ENCODE measurements at places on chromosomes 5 and 9.

GRCh38 chr9:3732077-3733038, 206.6 kb upstream of the RFX3 start:
- no peaks in the 10 kb centered on the region for H3K27me3 ChIP-seq
- no peaks in the 10 kb centered on the region for H3K36me3 ChIP-seq
- no peak overlapping the region for H3K4me3 ChIP-seq
- peaks cover 11% of the 10 kb centered on the region for H3K4me1 ChIP-seq
- H3K27ac ChIP-seq = no peak overlapping the region

GRCh38 chr9:23812673-23813072, 13.4 kb downstream of the ELAVL2 start:
- no peak overlapping the region for H3K4me3 ChIP-seq
- H3K36me3 ChIP-seq = no peaks in the 10 kb centered on the region
- no peak for DNase-seq

- no peak overlapping the region for H3K27ac ChIP-seq
- H3K4me1 ChIP-seq = peaks cover 4% of the 10 kb centered on the region
- H3K36me3 ChIP-seq = no peaks in the 10 kb centered on the region
Measured at GRCh38 chr9:76162086-76162730, 232.0 kb downstream of the RFK start.

DNA sequence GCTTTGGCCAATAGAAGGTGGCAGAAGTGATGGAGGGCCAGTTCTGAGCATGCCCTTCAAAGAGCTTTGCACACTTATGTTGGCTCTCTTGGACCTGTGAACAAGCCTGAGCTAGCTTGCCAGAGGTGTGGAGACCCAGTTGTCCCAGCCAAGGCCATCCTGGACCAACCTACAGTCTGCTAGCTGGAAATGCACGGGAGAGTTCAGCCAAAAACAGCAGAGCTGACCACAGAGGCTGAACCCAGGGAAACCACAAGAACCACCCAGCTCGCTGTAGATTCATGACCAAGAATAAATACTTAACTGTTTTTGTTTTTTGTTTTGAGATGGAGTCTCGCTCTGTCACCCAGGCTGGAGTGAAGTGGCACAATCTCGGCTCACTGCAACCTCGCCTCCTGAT, 65.4 kb upstream of the HAND1 start:
- no peak overlapping the region for H3K4me3 ChIP-seq
- H3K36me3 ChIP-seq = no peaks in the 10 kb centered on the region
- H3K27me3 ChIP-seq = no peaks in the 10 kb centered on the region
- H3K4me1 ChIP-seq = no peaks in the 10 kb centered on the region

- H3K27ac ChIP-seq = no peak overlapping the region
- H3K27me3 ChIP-seq = no peaks in the 10 kb centered on the region
- peaks cover 11% of the 10 kb centered on the region for H3K4me1 ChIP-seq
- H3K4me3 ChIP-seq = no peak overlapping the region
Measured at GRCh38 chr9:135070964-135071735, 16.3 kb upstream of the OLFM1 start.

DNA sequence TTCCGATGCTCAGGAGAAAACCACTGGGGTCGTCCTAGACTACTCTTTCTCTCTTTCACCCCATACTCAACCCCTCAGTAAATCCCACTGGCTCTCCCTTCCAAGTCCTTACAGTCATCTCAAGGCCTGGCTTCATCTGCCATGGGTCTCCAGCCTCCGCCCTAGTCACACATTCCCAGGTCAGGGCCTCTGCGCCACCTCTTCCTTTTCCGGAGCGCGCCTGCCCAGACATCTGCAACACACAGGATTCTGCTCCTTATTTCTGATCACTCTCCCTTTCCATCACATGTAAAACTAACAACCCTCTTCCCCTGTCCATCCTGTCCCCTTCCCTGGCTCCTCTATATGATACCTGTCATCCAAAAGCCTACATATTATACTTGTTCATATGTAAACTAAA, 39.8 kb downstream of the RAPGEF1 start:
- H3K4me3 ChIP-seq = no peak overlapping the region
- H3K4me1 ChIP-seq = peaks cover 47% of the 10 kb centered on the region

DNA sequence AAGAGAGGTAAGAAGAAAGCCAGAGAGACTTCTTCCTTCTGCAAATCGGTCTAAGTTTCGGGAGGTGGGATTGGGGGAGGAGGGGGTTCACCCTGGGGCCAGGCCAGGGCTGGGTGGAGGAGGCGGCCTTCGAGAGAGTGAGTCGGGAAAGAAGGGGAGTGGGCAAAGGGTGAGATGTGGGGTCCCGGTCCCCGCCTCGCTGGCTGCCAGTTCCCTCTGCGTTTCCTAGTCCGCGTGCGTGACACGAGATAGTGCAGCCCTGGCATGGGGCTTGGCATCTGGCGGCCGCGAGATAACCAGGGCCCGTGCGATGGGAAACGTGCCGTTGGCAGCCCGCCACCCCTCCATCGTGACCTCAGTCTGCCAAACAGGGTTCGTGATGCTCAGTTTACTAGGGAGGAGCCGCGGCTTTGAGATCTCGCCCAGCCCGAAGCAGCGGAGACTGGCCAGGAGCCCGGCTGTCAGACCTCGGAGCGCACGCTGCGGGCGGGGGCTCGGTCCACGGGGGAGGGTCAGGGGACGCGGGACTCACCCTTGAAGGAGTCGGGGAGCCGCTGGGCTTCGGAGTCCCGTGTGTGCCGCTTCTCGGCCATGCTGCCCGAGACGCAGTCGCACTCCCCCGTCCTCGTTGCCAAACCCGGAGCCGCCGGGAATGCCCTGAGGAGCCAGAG, at the start of gene STOM:
STOM (minus strand) TSS at position 656 of the 671 bp plus-strand sequence; CDS start at position 593, 63 bp downstream.
- DNase-seq = peak; percentile 96
- H3K4me1 ChIP-seq = peaks cover 71% of the 10 kb centered on the region
- H3K27me3 ChIP-seq = no peaks in the 10 kb centered on the region
- peak within 1 kb of the TSS; percentile 97 for H3K27ac ChIP-seq
- H3K36me3 ChIP-seq = no peaks in the 10 kb centered on the region

- no peaks in the 10 kb centered on the region for H3K27me3 ChIP-seq
- H3K27ac ChIP-seq = no peak overlapping the region
- peaks cover 4% of the 10 kb centered on the region for H3K36me3 ChIP-seq
- DNase-seq = no peak
Measured at GRCh38 chr5:78467752-78468357, 107.4 kb downstream of the SCAMP1 start.

- no peaks in the 10 kb centered on the region for H3K4me1 ChIP-seq
- H3K36me3 ChIP-seq = no peaks in the 10 kb centered on the region
- no peak for DNase-seq
- no peak overlapping the region for H3K4me3 ChIP-seq
- H3K27me3 ChIP-seq = no peaks in the 10 kb centered on the region
Measured at GRCh38 chr5:57538341-57538955, 55.8 kb upstream of the ACTBL2 start.

DNA sequence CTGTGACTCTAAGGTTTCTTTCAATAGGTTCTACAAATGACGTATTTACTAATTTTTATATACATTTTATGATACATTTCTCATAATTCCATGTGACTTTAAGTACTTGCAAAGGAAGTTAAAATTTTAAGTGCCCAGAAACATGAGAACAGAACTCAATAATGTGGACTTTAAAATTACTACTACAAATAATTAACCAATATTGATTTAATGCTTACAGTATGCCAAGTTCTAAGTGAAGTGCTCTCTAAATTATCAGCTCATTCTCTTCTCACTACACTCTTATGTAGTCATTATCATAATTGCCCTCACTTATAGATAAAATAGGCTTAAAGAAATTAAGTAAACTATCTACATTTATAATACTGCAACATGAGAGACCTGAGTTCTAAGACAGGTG, 1690.7 kb upstream of the CDH9 start:
- no peak overlapping the region for H3K27ac ChIP-seq
- no peak for DNase-seq

DNA sequence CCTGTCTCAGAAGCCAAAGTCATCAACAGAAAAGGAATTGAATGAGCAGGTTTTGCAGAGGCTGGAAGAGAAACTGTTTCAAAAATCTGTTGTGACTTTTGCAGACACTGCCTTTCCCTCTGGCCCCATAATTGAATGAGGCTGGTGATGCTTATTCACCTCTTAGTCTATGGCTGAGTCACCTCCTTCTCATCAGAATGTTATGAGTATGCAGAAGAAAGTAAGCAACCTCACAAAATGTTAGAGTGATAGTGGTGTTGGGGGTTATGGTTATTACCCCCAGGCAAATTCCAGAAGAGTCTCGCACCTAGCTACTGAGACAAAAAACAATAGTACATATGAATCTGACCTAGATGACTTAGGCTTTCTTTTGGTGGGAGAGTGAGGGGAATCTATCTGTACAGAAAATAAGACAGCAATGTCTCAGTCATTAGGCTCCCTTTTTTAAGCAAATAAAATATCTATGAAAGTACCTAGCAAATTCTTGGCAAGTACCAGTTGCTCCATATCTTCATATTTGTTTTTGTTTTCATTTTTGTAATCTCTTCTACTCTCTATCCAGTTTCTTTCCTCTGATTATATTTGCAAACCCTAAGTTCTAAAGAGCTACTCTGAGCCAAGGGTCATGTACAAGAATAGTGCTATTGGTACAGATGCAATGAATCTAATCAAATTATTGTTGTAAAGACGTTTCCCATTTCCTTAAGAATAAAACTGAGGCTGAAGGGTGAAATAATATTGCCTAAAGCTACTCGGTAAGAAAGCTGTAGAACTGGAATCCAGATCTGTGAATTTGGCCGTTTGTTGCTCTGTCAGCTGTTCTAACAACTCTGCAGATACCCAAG, 498.1 kb upstream of the TNC start:
- H3K27ac ChIP-seq = no peak overlapping the region
- H3K27me3 ChIP-seq = no peaks in the 10 kb centered on the region
- no peaks in the 10 kb centered on the region for H3K36me3 ChIP-seq
- no peaks in the 10 kb centered on the region for H3K4me1 ChIP-seq

GRCh38 chr5:77806213-77806843, 30.2 kb upstream of the TBCA start:
- no peak overlapping the region for H3K4me3 ChIP-seq
- no peaks in the 10 kb centered on the region for H3K4me1 ChIP-seq
- no peak overlapping the region for H3K27ac ChIP-seq
- H3K36me3 ChIP-seq = no peaks in the 10 kb centered on the region

GRCh38 chr9:99056886-99057664, 47.8 kb upstream of the TGFBR1 start:
- no peaks in the 10 kb centered on the region for H3K27me3 ChIP-seq
- H3K4me1 ChIP-seq = no peaks in the 10 kb centered on the region
- H3K36me3 ChIP-seq = no peaks in the 10 kb centered on the region
- no peak for DNase-seq

GRCh38 chr9:91273853-91274552, 87.7 kb downstream of the AUH start:
- H3K27me3 ChIP-seq = no peaks in the 10 kb centered on the region
- no peaks in the 10 kb centered on the region for H3K36me3 ChIP-seq
- H3K27ac ChIP-seq = no peak overlapping the region
- no peak overlapping the region for H3K4me3 ChIP-seq
- H3K4me1 ChIP-seq = no peaks in the 10 kb centered on the region

DNA sequence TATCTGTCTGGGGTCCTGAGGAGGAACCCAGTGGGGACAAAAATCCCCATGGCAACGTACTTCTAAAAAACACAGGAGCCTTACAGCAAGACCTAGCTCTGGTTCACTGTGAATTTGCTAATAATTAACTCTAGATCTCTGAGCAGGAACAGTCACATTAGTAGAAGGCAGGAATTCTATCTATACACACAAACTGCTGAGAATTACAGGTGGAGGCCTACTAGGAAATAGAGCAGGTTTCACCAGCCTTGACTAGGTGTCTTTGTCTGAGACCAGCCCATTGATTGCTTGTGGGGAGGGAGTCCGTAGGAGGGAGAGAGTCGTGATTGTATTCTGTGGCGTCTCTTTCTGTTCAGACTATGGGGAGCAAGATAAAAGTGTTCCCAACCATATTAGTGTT, 44.8 kb downstream of the PRLR start:
- no peak overlapping the region for H3K27ac ChIP-seq
- no peaks in the 10 kb centered on the region for H3K36me3 ChIP-seq
- DNase-seq = no peak
- H3K4me1 ChIP-seq = peaks cover 9% of the 10 kb centered on the region
- H3K4me3 ChIP-seq = no peak overlapping the region
- H3K27me3 ChIP-seq = no peaks in the 10 kb centered on the region

DNA sequence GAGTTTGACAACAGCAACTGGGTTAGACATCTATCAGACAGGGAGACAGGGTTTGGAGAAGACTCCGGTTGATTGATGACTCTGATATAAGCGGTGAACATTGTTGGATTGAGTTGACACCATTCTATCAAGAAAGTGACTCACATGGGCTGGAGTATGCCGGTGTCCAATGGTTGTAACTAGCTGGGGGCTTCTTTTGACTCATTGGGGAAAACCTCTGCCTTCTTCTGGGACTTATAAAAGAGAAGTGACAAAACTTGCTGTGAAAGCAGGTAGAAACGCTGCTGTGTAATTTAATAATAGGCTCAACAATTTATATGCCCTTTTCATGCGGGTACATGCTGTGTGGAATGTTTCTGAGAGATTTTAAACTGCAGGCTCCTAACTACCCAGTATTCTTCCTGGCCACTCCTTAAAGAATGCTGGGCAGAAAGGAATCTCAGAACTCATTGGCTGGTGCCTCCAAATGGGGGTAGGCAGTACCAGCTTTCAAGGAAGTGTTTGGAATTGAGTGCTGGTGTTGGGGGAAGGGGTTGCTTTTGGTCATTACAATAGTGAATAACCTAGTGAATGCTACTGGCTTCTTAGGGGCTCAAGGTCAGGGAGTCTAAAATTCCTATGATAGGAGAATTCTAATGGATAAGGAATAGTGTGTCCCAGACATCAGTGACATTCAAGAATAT, 43.9 kb downstream of the FYB1 start:
- H3K36me3 ChIP-seq = no peaks in the 10 kb centered on the region
- no peak overlapping the region for H3K4me3 ChIP-seq
- no peak overlapping the region for H3K27ac ChIP-seq
- no peak for DNase-seq

GRCh38 chr5:134502259-134502658, 23.2 kb upstream of the JADE2 start:
- H3K27ac ChIP-seq = no peak overlapping the region
- no peak overlapping the region for H3K4me3 ChIP-seq
- H3K4me1 ChIP-seq = peaks cover 39% of the 10 kb centered on the region

DNA sequence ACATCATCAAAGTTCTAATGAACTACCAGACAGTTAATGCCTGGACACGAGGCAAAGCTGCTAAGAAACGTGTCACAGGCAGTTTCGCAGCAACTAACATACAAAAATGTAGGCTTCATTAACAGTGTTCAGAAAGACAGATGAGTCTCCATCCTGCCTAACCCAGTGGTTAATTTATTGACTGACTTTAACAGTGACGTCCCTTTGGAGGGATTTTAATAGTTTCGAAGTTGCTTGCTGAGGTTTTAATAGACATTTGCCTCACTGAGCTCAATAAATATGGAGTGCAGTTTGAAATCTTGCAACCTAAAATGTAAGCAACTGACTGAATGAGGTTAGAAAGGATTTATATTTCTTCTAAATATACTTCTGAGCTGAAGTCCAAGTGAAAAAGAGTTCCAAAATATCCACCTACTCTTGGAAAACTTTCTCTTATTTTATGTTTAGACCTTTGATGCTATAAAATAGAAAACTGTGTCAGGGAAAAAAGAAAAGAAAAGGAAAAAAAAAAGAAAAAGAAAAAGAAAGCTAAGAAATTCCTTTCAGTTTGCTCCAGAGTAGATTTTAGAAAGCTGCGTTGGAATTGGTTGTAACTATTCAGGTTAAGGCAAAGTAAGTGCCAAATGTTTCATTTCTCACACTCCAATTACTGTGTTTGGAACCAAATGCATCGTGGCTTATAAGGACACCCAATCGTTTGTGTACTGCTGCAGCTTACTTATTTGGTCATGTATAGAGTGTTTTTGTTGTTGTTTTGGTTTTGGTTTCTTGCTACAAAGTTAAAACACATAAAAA, 2016.6 kb downstream of the MAT2B start:
- DNase-seq = no peak
- no peak overlapping the region for H3K27ac ChIP-seq

GRCh38 chr5:77724934-77725333, 51.2 kb downstream of the TBCA start:
- no peaks in the 10 kb centered on the region for H3K36me3 ChIP-seq
- no peaks in the 10 kb centered on the region for H3K4me1 ChIP-seq
- no peak for DNase-seq
- H3K27ac ChIP-seq = no peak overlapping the region
- H3K4me3 ChIP-seq = no peak overlapping the region

Measured in upper lobe of left lung (tissue), 6 donors.